Activated T-helper 2 cell treated with anti-CD3 and anti-CD28 coated beads, Interferon-gamma antibody, Interleukin-2, Interleukin-4, amounts not matched to agents 10 μg/mL and 5 μg/mL and 100 μg/mL, durations not matched to agents 14 hours and 24 hours and 36 hours (primary cell): ENCODE measurements at places on chromosomes 5 and 9. TPM values are rescaled to one million over a fixed set of nuclear protein-coding genes. Genes with fewer than 3 reads are reported as not detected.

The WNT8A gene
- total RNA-seq: not detected in 2 replicates

The SPINK13 gene
- not detected in 2 replicates for total RNA-seq

The PCDHGB7 gene
- 0.18 and 0.23 TPM in 2 replicates for total RNA-seq

The TMEM232 gene
- total RNA-seq: 0.80 and 1.1 TPM in 2 replicates

The TOMM5 gene
- total RNA-seq: 153 and 155 TPM in 2 replicates

The UBE2D2 gene
- total RNA-seq: 249 and 262 TPM in 2 replicates

The TSSK1B gene
- total RNA-seq: not detected in 2 replicates

The GDA gene
- total RNA-seq: 0.07 TPM in 1 of 2 replicates, not detected in the other

DNA sequence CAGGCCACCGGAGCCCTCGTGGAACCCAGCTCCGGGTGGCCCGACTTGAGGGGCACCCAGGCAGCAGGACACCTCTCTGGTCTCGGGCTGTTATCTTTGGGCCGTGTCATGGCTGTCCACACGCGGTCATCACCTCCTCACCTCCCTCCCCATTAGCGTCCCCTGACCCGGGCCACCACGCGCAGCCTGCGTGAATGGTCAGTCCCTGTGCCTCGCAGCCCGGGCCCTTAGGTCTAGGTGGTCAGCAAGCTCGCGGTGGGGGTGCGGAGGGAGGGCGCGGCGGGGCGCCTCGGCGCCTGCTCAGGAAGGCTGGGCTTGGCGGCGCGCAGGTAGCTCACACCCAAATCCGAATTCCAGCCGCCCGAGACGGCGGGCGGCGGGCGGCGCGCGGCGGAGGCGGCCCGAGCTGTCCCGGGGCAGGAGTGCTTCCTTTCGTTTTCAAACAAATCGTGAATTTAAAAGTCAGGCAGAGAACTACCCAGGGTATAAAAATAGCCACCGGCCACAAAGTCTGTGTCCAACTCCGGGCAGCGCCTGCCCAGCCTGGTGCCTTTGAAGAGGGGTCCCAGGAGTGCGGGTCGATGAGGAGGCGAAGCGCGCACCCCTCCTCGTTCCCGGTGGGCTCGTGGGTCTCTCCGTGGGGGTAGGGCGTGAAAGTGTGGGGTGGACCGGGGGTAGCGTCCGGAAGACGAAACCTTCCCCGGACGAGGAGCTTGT, 1.0 kb upstream of the RXRA start:
- no peak for DNase-seq

- DNase-seq: no peak
These were observed 35.6 kb downstream of the ADAMTSL2 start for GRCh38 chr9:133569891-133570690.

DNA sequence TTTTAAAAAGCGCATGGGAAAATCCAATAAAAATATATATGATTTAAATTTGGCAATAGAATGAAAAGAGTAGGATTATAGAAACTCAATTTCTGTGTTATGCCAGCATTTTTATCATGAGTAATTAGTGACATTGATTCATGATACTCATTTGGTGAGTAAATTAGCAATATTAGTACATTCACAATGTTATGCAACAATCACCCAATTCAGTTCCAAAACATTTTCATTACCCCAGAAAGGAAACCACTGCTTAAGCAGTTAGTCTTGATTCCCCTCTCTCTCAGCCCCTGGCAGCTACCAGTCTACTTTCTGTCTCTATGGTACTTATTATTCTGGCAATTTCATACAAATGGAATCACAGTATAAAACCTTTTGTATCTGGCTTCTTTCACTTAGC, 27.0 kb downstream of the OSMR start:
- DNase-seq: no peak

DNA sequence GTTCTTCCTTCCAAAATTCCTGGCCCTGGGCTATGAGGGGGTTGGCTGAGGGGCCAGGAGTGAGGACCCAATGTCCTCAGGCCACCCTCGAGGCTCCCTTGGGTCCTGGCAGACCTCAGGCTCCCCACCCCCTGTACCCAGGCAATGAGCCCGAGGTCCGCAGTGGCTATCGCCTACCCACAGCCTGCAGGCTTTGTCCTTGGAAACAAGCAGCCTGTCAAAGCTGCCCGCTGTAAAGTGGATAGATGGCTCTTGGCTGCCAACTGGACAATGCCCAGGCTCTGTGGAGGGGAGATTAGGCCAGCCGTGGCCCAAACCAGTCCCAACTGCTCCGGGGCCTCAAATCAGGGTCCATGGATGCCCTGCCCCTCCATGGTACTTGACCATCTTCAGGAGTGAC, 2.2 kb upstream of the ADGRD2 start:
- no peak for DNase-seq

- no peak for DNase-seq
These were observed 354.8 kb downstream of the PDE4D start for GRCh38 chr5:59538750-59539121.

- DNase-seq: no peak
These were observed 55.7 kb upstream of the CPLANE1 start for GRCh38 chr5:37304888-37305287.

GRCh38 chr5:124995421-124995820, 249.0 kb upstream of the ZNF608 start:
- no peak for DNase-seq

- no peak for DNase-seq
These were observed 54.7 kb downstream of the GAS1 start for GRCh38 chr9:86892576-86892975.

DNA sequence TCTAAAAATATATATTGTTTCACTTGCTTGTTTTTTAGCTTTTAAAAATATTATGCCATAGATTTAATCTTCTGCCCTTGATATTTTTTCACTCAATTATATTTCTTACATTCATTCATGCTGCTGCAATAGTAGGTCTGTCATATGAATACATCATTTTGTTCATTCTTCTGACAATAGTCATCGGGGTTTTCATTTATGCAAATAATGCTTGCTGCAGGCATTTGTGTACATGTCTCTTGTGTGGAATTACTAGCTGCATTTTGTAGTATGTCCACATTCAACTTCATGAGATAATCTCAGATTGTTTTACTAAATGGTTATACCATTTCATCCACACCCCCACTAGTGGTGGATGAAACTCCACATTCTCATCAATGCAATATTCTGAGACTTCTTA, 5.3 kb upstream of the PLPP1 start:
- no peak for DNase-seq

DNA sequence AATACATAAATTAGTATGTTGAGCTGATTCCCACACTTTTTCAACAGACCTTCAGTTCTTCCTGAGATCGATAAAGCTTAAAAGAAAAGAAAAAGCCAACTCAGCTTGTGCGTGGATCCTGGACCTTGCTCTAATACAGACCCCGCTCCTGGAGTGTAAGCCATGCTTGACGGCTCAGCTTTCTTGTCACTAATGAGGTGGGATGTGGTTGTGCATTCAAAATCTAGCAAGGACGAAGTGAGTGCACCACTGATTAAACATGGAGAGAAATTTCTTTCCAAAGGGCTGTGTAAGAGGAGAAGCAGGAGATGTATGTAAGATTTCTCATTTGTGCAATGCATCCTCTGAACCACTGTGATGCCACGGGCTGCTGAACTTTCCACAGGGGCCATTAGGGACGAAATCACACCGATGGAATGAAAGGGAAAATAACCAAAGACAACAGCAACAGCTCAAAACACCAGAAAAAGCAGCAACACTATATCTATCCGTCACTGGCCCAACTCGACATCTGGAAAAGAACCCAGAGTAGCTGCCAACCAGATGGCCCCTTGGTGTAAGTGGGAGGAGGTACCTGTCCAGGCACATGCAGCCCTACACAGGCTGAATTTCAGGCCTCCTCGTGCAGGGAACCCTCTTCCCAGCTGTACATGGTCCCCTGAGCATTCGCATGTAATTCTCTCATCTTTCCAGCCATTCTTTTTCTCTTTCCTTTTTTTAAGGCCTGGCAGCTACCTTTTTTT, 178.9 kb downstream of the SREK1 start:
- DNase-seq: no peak

DNA sequence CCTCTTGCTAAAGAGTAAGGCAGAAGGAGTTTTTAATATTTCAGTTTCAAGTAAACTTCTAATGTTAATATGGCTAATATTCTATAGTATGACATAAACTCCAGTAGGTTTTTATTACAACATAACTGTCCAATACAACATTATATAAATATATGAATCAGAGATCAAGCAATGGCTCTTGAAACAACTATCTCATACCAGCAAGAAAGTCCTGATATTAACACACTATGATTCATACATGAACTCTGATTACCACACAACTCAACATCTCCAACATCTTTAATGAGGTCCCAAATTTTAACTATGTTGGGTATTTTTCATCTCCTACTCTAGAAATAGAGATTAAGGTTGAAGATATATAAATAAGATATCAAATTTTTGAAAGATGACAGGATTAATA, 878.3 kb downstream of the TLE1 start:
- no peak for DNase-seq

GRCh38 chr9:93520523-93520922, 55.9 kb upstream of the PHF2 start:
- DNase-seq: no peak

GRCh38 chr5:57538341-57538955, 55.8 kb upstream of the ACTBL2 start:
- no peak for DNase-seq
